ENCODE measurements at places on chromosomes 16 and 17.

GRCh38 chr17:45920083-45920482, 25.7 kb downstream of the MAPT start:
- no peak for DNase-seq

- no peak for DNase-seq
Measured at GRCh38 chr17:81034168-81034777, 678 bp upstream of the BAIAP2 start.

DNA sequence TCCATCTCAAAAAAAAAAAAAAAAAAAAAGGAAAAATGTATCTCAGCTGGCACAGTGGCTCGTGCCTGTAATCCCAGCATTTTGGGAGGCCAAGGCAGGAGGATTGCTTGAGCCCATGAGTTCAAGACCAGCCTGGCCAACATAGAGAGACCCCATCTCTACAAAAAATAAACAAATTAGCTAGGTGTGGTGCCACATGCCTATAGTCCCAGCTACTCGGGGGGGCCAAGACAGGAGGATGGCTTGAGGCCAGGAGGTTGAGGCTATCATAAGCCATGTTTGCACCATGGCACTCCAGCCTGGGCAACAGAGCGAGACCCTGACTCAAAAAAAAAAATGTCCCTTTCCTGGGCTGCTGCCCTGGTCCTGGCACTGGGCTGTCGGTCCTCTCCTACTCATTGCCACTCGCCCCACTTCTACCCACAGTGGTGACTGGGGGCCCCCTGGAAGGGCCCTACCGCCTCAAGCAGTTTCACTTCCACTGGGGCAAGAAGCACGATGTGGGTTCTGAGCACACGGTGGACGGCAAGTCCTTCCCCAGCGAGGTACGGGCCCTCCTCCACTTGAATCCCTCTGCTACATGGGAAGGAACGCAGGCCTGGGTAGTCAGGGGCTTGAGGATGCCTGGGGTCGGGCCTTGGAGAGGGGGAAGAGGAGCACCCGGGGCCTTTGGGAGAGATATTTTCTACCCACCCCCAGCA, 6.1 kb downstream of the CA7 start:
- no peak for DNase-seq

DNA sequence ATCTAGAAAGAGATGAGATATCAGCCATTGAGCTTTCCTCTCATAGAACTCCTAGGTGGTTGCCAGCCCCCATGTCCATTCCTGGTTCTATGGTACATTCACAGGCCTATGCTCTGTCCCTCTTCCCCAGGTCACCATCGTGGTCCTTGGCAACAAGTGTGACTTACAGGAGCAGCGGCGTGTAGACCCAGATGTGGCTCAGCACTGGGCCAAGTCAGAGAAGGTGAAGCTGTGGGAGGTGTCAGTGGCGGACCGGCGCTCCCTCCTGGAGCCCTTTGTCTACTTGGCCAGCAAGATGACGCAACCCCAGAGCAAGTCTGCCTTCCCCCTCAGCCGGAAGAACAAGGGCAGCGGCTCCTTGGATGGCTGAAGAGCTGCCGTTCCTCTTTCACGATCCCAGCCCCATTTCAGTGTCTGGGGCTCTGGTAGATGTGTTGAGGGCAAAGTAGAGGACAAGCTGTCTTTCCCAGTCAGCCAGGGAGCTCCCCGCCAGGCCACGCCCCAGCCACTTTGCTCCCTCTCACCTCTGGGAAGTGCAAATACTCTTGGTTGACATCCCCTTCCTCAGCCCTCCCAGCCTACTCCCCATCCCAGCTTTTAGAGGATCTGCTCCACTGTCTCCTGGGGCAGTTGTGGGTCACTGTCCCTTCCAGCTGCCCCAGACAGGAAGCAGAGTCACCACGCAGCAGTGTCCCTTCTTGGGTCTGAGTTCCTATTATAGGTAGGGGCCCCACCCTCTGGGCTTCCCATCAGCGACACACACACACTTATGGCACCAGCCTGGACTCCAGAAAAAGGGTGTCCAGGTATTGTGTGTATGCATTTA, 3.8 kb downstream of the NKIRAS2 start:
- DNase-seq: no peak

DNA sequence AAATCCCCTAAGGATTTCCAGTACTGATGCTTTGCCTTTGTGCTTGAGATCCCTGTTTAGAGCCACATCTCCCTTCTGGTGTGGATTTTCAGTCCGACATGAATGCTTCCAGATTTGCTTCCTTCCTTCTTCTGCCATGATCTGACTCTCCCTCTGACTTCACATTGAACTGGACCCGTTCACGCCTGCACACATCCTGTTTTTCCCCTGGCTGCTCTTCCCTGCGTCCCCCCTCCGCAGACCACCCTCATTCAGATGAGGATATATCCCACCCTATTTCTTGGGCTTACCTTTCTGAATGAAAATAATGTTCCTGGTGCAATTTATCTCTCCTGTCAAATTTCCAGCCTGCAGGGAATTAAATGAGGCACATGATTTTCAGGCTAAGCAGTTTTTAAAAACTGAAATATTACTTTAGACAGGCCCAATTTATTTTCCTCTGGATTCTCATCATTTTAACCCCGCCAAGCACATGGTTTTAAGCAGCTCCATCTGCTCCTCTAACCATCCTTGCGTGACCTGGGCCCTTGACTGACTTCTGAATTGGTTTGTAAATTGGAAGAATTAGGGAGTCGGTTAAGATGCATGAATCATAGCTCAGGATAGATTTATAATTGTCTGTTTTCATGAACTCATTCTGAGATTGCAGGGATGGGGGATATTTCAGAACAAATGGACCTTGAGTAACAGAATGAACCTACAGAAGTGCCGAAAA, 59.2 kb downstream of the BMERB1 start:
- DNase-seq: peak; percentile 3

- peak; percentile 96 for DNase-seq
Measured at GRCh38 chr17:75034236-75034908, 12.4 kb downstream of the ATP5PD start.
